ENCODE measurements at places on chromosomes 3 and 15. TPM values are rescaled to one million over a fixed set of nuclear protein-coding genes. Genes with fewer than 3 reads are reported as not detected.

TEX9 gene
- 1.6 TPM for polyA plus RNA-seq

MB21D2 gene
- 4.1 TPM for polyA plus RNA-seq

DNA sequence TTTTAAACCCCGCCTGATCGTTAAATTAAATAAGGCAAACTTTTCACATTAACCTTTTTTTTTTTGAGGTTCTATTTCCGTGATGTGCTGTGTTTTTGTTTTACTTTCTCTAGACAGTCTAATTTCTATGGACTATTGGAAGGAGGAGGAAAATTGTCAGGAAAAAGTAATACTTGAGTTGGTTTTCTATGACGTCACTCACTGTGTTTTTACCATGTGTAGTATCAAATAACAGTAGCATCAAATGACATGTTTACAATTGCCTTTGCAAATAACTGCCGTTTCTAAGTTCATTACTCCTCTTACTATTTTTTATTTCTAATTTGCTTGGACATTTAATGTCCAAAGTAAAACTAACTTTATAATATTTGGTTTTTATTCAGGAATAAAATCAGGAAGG lies 32.3 kb downstream of the MYO1E start:
- DNase-seq = no peak

DNA sequence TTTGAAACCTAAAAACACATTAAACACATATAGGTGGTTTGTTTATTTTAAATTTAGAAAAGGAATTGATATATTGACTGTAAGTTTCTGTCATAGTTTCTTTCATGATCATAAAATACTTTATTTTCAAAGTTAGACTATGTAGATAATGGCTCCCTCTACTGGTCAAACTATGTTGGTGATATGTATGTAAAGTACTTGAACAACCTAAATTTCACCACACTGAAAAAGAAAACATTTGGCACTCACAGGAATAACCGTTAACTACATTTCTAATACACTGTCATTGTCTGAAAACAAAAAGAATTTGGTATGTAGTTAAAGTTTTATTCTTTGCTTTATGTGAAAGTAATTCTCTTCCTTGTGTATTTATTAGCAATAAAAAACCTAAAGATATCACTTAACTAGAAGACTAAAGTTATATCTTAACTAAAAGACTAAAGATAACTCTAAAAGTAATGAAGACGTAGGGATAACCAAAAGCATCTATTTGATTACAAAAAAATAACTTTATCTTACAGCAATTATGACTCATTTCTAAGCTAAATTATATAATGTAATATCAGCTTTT lies 427.5 kb downstream of the VGLL3 start:
- peak; percentile 18 for DNase-seq

GRCh38 chr15:29936353-29937049 lies 114.2 kb upstream of the TJP1 start:
- DNase-seq = no peak

DNA sequence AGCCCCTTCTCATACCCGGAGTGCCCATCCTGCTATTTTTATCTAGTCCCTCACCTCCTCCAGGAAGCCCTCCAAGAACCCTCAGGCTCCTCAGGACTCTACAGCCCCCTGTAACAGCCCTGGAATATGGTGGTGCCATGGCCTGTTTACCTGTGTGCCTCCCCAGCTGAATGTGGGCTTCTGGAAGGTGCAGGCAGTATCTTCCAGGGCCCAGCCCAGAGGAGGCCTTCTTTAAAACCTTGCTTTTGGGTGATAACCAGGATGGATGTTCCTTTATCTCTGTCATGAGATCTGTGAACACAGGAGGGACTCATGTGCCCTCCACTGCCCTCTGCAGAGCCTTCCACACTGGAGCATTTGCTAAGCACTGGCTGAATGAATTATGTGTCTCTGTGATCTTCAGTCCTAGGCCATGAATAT lies 36.7 kb upstream of the MRPS22 start:
- DNase-seq = no peak

GRCh38 chr3:51938780-51939425 lies 2.8 kb downstream of the RRP9 start:
- DNase-seq = no peak

DNA sequence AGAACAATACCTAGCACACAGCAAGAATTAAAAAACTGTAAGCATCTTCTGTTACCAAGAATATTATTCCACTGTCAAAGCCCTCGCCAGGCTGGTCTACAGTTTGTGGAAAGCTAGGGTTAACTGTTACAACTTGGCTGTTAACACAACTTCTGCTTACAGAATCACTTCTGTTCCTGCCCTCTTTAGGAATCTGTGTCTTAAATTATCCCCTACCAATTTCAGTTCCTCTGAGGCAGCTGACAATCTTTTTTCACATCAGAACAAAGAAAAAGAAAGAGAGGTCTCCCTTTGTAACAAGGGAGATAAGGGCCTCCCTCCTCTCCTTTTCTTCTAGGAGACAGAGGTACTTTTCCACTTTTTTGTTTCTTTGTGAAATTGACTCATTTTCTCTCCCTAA lies 188.9 kb downstream of the FMN1 start:
- no peak for DNase-seq

- no peak for DNase-seq
Observed at GRCh38 chr3:175039875-175040274, 180.7 kb downstream of the NAALADL2 start.

DNA sequence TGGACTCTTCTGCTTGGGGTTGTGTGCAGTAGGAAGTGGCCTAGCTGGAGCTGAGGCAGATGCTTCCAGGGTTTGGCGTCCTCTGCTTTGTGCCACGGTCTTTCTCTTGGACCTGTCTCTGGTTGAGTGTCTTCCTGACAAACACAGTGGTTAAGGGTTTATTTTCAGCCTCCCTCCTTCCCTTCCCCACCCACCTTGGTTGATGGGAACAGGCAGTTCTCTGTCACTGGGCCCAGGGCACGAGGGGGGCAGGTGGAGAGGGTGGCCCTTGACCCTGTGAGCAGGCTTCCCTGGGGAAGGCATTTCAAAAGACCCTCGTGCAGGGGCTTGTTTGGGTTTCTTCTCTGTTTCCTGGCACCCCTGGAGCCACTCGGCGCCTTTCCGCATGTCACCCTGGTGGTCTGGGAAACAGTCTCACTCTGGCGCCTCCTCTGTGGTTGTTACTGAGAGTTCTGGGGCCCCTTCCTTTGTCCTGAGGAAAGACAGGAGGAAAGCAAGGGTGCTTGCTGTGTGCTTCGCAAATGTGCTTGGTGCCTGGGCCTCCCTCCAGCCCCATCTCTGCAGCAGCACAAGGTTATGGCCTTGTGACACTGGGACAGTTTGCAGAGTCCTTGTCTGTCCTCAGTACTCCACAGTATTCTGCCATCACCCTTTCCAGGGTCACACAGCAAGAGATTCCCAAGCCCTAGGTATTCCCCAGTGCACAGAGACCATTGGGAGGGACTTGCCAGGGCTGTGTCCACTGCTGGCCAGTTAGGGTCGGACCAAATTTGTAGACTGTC lies 10.3 kb upstream of the STAB1 start:
- no peak for DNase-seq

DNA sequence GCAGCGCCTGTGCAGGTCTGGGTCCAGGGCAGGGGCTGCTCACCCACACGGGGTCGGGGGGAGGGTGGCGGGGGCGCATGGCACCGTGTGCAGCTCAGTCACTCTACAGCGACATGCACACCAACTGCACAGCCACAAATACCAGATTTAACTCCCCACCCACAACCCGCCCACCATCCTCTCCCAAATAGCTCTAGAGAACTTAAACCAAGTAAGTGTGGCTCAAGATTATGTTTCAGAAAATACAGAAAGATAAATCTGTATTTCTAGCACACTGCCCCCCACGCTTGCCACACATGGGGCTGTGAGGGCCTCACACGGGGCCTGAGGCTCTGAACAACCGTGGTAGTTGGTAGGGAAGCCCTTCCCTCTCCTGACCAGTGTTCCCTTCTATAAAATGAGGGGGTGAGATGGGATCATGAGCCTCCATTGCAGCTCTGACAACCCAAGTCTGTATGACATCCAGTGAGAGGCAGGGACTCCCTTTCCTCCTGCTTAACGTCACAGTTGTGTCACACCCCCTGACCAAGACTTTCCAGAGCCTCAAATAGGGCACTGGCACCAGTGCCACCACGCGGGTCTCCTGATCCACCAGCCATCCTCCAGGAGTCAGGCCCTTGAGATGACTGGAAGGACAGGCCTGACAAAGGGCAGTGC lies 23.1 kb downstream of the POC1A start:
- no peak for DNase-seq

GPR156 gene
- polyA plus RNA-seq = 3.0 TPM

Measured in urinary bladder (tissue), 4 donors.